ENCODE measurements at places on chromosomes 3 and 15.
A peak's percentile ranks its signal among the peaks of the same experiment; 100 is the strongest.

GRCh38 chr3:28240441-28240840 is 978 bp upstream of the CMC1 start:
- no peak for DNase-seq

DNA sequence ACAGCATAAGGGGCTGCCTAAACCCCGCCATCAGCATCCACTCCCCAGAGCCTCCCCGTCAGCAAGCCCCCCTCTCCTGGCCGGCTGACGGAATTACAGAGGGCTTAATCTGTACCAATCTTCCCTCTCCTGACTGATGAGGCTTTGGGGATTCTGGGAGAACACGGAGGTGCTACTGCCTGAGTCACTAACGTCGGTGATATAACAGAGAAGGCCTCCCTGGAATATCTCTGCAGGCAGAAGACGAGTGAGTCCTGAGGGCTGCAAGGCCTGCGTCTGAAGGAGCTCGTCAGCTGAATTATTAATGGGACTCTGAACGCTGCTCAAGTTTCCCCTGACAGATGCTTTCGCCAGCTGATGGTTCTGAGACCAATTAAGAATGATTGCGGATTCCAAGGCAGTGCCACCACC is 147.7 kb downstream of the XXYLT1 start:
- no peak for DNase-seq

- no peak for DNase-seq
Measured at GRCh38 chr3:81500039-81500438, 261.4 kb downstream of the GBE1 start.

- DNase-seq = no peak
Measured at GRCh38 chr3:182268711-182269110, 524.6 kb upstream of the ATP11B start.

GRCh38 chr15:70902107-70902506 is 9.5 kb downstream of the LRRC49 start:
- DNase-seq = peak; percentile 59

DNA sequence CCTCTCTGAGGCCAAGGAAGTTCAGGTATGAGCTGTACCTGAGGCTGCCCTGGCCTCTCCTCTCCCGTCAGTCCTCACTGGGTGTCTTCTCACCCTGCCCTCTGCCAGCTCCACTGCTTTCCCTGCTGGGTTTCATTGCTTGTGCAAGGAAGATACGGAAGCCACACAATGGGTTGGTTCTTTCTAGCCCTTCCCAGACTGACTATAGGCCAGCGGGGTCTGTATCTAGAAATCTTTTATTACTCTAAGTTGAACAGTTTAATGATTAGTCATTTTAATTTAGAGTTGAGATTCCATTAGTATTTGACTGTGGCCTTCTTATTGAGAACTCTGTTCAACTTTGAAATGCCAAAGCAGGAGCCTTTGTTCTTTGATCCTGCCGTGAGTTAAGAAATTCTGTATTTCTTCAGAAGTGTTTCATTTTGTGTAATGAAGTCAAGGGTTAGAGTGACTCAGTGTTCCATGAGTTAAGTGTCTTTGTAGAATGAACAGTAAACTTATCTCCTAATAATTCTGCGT is 16.2 kb downstream of the C3orf62 start:
- DNase-seq = no peak

DNA sequence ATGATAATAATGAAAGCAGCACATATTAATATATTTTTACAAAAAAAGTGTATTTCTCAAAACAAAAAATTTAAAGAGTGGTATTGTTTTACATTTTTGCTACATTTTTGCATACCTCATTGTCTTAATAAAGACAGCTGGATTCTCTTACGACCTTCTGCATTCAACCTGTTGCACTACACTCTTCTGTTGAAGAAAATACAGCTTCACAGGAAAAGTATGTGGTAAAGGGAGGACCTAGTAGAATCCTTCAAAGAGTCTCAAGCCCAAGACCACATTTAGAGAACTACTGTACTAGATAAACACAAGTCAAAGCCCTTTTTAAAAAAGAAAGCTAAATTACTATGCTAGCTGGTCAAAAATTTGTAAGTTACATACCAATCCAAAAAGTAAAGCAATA is 7.9 kb downstream of the ZNF280D start:
- no peak for DNase-seq

GRCh38 chr3:69871251-69871650 is 128.3 kb upstream of the SAMMSON start:
- no peak for DNase-seq

- no peak for DNase-seq
Measured at GRCh38 chr3:45786801-45787495, 9.4 kb downstream of the SLC6A20 start.

DNA sequence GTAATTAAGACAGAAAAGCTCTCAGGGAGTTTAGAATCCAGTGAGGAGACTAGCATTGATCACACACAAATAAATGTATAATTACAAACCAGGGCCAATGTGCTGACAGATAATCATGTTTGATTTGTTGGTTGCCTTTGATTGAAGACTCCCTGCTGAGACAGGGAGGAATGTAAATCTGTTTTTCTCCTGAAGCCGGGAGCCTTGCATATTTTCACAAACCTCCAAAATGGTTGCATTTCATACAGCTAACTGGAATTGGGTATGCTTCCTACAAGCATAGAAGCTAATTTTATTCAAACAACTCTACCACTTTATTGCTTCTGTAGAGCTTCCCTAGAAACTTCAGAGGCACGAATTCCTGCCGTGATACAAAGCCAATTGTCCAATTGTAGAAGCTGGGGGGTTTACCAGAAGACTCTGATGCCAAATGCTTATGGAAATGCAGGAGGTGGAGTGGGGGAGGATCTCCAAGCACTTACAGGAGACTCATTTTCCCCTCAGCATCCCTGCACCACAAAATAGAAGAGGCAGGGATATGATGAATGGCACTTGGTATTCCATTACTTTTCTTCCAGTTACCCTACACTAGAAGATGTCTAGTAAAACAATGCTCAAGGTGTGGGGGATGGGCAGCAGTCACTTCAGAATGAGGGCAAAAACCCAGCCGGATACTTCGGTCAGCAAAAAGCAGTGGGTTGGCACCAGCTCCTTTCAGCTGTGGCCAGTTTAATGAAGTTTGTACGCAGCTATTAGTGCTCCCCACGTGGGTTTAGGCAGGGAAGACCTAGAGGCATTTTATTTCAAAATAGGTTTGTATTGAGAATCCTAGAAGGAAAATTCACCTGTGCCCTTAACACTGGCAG is 11.4 kb upstream of the MEX3B start:
- no peak for DNase-seq

DNA sequence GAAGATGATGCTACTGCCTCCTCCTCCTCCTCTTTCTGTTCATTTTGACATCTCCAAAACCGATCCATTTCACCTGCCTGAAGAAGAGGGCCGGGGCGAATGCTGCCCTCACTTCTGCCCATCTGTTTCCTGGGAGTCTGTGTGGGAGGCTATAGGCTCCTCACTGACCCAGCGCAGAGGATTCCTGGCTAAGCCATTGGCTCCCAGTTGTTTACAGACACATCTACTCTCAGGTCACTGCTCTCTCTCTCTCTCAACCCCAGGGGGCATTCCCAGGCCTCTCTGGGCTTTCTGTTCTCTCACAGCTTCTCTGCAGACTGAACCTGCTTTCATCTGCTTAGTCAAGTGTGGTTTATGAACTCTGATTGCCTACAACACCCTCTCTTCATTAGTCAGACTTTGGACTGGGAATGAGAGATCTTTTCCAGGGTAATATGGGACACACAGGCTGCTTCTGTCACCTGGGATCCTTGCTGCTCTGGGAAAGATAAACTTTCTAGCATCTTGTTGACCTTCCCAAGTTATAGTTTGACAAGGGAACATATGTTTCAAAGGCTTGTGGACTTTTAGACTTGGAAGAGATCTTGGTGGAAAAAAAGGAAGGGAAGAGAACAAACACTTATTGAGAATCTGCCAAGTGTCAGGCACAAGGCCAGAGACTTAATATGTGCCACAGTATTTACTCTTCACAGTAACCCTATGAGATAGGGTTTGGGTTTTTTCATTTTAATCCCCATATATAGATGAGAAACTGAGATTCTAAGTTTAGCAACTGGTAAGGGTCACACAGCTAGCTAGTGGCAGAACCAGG is 30.2 kb upstream of the USP3 start:
- DNase-seq = no peak

GRCh38 chr15:76588811-76589747 is 252.5 kb downstream of the ISL2 start:
- no peak for DNase-seq

DNA sequence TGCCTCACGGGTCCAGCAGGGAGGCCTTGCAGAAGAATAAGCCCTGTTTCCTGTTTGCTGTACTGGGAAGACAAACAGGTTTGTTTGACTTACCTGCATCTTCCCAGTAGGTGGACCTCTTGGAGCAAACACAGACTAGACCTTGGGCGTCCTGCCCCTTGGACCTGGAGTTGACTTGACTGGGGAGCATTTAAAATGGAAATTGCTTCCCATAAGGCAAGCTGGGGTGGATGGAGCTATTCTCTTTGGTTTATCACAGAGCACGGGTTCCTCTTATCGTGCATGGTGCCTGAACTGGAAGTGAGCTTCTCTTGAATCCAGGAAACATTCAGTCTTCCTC is 151.4 kb downstream of the RPLP1 start:
- no peak for DNase-seq

DNA sequence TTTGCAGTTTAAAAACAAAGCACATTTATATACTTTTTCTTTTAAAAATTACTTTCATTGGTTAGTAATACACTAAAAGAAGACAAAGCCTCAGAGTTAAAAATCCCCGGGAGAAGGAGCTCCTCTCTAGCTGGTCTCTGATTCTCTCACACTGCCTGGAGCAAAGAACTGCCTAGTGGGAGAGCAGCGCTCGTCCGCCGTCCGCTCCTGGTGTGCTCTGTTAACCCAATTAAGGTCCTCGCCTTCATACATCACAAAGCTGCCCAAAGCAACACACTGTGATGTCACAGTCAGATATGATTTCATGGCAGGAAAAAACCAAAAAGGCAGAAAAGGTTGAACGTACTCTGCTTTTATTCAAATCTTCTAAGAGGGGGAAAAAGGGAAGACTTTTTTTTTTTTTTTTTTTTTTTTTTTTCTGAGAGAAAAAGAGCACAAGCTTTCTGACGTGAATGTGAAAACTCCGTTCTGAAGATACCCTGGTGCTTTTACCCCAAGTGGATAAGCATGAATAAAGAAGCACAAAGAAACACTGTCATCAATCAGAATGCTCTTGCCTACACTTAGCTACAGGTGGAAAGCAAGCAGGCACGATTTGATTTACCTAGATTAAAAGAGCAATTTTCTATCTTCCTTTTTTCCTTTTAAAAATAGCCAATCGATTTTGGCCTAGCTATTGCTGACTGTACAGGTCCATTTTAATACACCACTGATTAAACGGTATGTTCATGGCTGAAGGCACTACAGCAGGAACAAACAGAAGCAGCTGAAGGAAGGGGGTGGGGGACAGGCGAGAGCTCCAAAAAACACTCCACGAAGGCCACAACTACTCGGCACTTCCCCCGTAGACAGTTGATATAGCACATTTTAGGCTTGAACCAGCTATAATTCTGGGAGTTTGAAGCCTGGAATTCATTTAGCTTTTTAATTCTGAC is 115.2 kb downstream of the TIGIT start:
- no peak for DNase-seq

DNA sequence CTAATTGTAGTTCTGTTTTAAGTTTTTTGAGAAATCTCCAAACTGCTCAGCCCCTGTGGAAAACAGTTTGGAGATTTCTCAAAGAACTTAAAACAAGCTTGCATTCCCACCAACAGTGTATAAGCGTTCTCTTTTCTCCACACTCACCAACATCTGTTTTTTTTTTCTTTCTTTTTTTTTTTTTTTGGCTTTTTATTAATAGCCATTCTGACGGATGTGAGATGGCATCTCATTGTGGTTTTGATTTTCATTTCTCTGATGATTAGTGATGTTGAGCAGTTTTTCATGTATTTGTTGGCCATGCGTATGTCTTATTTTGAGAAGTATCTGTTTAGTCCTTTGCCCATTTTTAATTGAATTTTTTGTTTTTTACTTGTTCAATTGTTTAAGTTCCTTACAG is 73.1 kb upstream of the COL8A1 start:
- DNase-seq = no peak

All from HS-27A (cell line).